ENCODE measurements at places on chromosomes 4 and X.

DNA sequence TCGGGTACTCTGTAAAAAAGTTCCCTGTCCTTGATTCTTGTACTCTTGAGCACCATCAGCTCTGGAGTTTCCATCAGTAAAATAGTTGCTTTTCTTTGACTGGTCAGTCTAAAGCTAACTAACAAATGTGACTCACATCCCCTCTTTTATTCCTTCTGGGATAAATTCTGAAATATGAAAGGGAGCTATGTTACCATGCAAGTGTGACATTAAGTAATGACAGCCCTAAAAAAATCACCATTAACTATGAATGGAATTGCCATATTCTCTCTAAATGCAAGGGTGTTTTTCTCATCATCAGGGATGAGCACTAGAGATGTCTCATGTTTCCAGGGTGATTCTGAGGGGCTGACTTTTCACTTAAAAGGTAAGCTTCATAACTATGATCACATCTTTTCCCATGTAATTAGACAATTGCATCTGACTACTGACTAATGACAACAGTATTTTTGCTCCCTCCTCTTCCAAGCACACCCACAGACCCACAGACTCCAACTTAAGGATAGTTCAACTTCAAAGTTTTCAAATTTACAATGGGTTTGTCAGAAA, 26.9 kb upstream of the RASGEF1B start:
- no peak for DNase-seq

DNA sequence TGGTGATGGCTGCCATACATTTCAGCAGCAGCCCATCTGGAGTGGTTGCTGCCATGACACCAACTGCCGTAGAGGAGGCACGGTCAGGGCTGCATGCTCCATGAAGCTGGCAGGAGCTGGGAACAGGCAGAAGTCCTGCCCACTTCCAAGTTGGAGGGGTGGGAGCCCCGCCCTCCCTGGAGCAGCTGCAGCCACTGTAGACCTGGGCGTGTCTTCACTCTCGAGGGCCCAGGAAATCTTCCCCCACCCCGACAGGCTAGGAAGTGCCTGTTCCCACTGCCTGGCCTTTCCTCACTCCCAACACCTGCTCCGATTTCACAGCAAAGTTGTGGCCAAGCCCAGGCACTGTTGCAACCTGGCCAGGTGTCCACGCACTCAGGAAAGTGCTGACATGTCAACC, 42.3 kb downstream of the NALF2 start:
- no peak for DNase-seq

GRCh38 chrX:2690856-2691542, at the start of gene CD99:
TSS of gene CD99 (plus strand) at chrX:2691295. CDS start at chrX:2691361, 66 bp downstream.
- DNase-seq = peak; percentile 89

- no peak for DNase-seq
Measured at GRCh38 chr4:111934314-111934713, 210.9 kb upstream of the FAM241A start.

DNA sequence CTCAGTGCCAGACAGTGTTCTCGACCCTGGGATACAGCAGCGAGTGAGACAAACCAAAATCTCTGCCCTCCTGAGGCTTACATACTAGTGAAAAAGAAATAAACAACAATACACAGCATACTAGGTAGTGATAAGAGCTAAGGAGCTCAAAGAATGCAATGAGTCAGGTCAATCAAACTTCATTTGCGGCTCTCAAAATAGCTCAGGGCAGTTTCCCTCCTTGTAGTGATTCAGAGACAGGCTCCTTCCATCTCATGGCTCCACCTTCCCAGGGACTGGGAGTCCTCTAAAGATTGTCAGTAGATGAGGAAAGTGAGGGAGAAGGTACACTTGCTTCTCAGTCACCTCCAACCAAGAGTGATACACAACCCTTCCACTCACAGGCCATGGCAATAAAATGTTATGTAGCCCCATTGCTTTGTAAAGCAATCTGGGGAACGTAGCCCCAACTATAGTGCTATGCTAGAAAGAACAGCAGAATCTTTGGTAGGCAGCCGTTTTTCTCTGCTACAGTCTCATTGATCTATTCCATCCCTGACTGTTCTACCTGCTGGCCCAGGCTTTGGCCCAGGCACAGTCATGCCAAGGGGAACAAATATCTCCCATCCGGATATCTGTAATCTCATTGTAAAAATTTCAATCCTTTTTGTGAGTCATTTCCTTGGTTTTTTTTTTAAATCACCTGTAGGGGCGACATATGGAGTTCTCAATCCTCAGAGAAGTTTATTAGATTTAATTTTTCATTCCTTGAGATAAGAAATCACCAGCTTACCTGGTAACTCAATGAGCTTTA, 183.1 kb upstream of the S100G start:
- no peak for DNase-seq

GRCh38 chrX:109831326-109831985, 98.4 kb upstream of the ACSL4 start:
- no peak for DNase-seq

- DNase-seq = no peak
Measured at GRCh38 chrX:47572773-47573340, 9.4 kb upstream of the TIMP1 start.

- no peak for DNase-seq
Measured at GRCh38 chrX:67787196-67787595, 243.4 kb downstream of the AR start.

GRCh38 chr4:166724369-166724768, 509.9 kb downstream of the SPOCK3 start:
- no peak for DNase-seq

- DNase-seq = no peak
Measured at GRCh38 chrX:106959901-106960300, 39.7 kb downstream of the CLDN2 start.

DNA sequence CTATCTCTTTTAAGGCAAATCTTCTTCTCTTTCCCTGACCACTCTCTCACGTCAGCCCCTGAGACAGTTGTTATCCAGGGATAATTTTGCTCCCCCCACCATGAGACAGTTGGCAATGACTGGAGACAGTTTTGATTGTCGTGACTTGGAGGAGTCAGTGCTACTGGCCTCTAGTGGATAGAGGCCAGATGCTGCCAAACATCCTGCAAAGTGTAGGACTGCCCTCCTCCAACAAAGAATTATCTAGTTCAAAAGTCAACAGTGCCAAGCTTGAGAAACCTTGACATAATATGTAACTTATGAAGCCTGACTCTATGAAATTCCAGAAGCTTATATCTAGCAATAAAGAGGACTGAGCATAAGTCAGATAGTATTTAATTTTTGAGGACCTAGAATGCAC, 502.1 kb upstream of the IGFBP7 start:
- no peak for DNase-seq

GRCh38 chrX:47239199-47239598, 6.4 kb downstream of the USP11 start:
- peak; percentile 32 for DNase-seq

GRCh38 chr4:13537832-13538177, 6.5 kb downstream of the NKX3-2 start:
- DNase-seq = no peak

DNA sequence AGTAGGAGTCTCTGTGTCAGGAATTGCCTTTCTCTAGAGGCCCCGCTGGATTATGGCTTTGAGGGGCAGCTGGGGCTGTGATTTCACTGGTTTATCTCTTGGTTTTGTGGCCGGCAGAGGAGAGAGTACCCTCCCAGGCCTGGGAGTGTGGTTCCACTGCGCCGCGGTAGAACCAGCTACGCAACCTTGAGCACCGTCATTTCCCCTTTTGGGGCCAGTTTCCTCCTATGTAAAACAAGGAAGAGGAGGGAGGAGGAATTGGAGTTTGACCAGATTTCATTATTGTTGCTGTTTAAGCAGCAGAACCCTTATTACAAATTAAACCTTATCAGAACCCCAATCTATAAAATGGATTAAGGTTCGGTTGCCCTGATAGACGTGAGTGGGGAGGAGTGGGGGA, 4.4 kb downstream of the SOX3 start:
- no peak for DNase-seq

GRCh38 chr4:13344216-13344615, 139.9 kb downstream of the RAB28 start:
- DNase-seq = no peak

All from Peyer's patch (tissue), 4 donors.